ENCODE measurements at places on chromosomes 1 and 21.

- H3K36me3 ChIP-seq: no peaks in the 10 kb centered on the region
- H3K4me1 ChIP-seq: no peaks in the 10 kb centered on the region
- no peak for DNase-seq
- no peak overlapping the region for H3K27ac ChIP-seq
Measured at GRCh38 chr21:24205319-24205718, 1402.0 kb downstream of the MRPL39 start.

GRCh38 chr1:116569776-116570357, 959 bp downstream of the CD58 start:
- peak; percentile 82 for DNase-seq
- H3K27me3 ChIP-seq: no peaks in the 10 kb centered on the region
- no peaks in the 10 kb centered on the region for H3K36me3 ChIP-seq

DNA sequence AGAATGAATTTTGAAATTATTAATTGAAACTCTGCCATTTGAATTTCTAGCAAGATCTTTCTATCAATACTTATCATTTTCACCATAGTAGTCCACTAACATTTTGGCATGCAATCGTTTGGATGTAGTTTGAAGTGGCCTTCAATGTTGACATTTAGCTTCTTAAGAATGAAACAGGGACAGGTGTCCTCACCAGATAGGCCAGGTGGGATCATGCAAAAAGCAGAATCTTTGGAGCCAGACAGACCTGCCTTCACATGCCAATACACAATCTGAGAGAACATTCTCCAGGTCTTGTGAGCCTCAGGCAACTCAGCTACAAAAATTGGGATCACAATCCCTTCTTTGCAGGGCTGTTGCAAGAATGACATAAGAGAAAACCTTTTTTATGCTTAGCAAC, 18.3 kb upstream of the HSPA13 start:
- H3K27ac ChIP-seq: no peak overlapping the region
- no peaks in the 10 kb centered on the region for H3K4me1 ChIP-seq
- no peak overlapping the region for H3K4me3 ChIP-seq
- no peaks in the 10 kb centered on the region for H3K36me3 ChIP-seq

GRCh38 chr1:8003438-8004112, 22.5 kb downstream of the ERRFI1 start:
- H3K4me3 ChIP-seq: no peak overlapping the region
- DNase-seq: no peak
- no peaks in the 10 kb centered on the region for H3K27me3 ChIP-seq
- no peaks in the 10 kb centered on the region for H3K36me3 ChIP-seq
- H3K4me1 ChIP-seq: peaks cover 18% of the 10 kb centered on the region

- H3K36me3 ChIP-seq: peaks cover 1% of the 10 kb centered on the region
- H3K4me3 ChIP-seq: no peak overlapping the region
- no peak overlapping the region for H3K27ac ChIP-seq
Measured at GRCh38 chr1:10272274-10272673, 61.9 kb downstream of the KIF1B start.

GRCh38 chr1:152048416-152049009, 11.7 kb upstream of the S100A11 start:
- peak overlapping the region; percentile 31 for H3K4me3 ChIP-seq
- H3K27ac ChIP-seq: peak overlapping the region; percentile 95

GRCh38 chr1:25675729-25676476, 59.3 kb downstream of the MAN1C1 start:
- no peaks in the 10 kb centered on the region for H3K27me3 ChIP-seq
- peaks cover 4% of the 10 kb centered on the region for H3K4me1 ChIP-seq
- DNase-seq: peak; percentile 65
- no peaks in the 10 kb centered on the region for H3K36me3 ChIP-seq

DNA sequence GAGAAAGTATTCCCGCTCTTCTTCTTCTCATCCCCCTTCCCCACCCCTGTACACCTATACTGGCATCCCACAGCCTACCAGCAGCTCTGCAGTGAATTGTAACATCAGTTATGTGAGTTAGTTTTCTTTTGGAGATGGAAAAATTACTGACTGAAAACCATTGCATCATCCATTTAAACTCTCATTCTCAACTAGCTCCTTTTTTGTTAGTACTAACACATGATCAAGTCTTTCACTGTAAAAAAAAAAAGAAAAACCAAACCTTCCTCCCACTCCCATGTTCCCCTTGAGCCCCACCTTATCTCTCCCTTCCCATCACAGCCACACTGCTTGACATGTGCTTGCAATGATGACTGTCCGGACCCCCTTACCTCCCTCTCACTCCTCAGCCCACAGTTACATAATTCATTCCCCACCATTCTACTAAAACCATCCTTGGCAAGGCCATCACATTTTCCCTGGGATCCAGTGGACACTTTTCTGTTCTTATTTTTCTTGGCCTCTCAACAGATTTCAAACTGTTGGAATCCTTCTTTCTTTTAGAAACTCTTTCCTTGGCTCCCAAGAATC, 23.2 kb upstream of the RAVER2 start:
- H3K4me1 ChIP-seq: no peaks in the 10 kb centered on the region
- no peaks in the 10 kb centered on the region for H3K36me3 ChIP-seq
- H3K27me3 ChIP-seq: no peaks in the 10 kb centered on the region
- no peak overlapping the region for H3K4me3 ChIP-seq

Measured in small intestine (tissue), 16 donors.